ENCODE measurements at places on chromosomes 12 and 14. TPM values are rescaled to one million over a fixed set of nuclear protein-coding genes. Genes with fewer than 3 reads are reported as not detected.

The RDH12 gene
- total RNA-seq: 1.2 TPM

The SLC17A8 gene
- 0.11 TPM for total RNA-seq

The LALBA gene
- total RNA-seq: not detected

The TUBA1B gene
- total RNA-seq: 90.3 TPM

The CMKLR1 gene
- 2.5 TPM for total RNA-seq

GRCh38 chr14:105629886-105630215 is 103.5 kb downstream of the TMEM121 start:
- no peaks in the 10 kb centered on the region for H3K4me1 ChIP-seq
- DNase-seq: no peak
- H3K27me3 ChIP-seq: no peaks in the 10 kb centered on the region

DNA sequence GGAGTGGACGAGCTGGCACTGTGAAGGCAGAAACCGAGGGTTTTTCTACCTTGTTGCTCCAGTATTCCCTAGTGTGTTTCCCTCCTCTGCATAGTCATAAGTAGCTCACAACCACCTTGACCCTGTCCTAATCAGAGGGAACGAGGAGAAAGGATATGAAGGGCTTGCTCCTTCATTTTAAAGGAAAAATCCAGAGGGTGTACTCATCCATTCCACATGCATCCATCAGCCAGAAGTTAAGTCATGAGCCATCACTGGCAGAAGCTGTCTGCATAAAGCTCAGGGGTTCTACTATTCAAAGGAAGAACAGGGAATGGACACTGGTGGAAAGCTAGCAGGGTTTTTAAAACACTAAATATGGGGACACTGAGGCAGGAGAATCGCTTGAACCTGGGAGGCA is 84.3 kb upstream of the FOXN3 start:
- no peaks in the 10 kb centered on the region for H3K27me3 ChIP-seq
- no peaks in the 10 kb centered on the region for H3K36me3 ChIP-seq
- H3K4me3 ChIP-seq: no peak overlapping the region
- DNase-seq: no peak

GRCh38 chr14:103630364-103631108 is 1.5 kb downstream of the KLC1 start:
- H3K27me3 ChIP-seq: no peaks in the 10 kb centered on the region
- H3K36me3 ChIP-seq: no peaks in the 10 kb centered on the region
- peaks cover 2% of the 10 kb centered on the region for H3K4me1 ChIP-seq
- peak overlapping the region; percentile 95 for H3K27ac ChIP-seq
- no peak for DNase-seq

GRCh38 chr12:27271206-27271605 is 27.1 kb downstream of the STK38L start:
- peak overlapping the region; percentile 76 for H3K27ac ChIP-seq
- no peaks in the 10 kb centered on the region for H3K27me3 ChIP-seq
- no peak overlapping the region for H3K4me3 ChIP-seq
- DNase-seq: no peak
- no peaks in the 10 kb centered on the region for H3K36me3 ChIP-seq

DNA sequence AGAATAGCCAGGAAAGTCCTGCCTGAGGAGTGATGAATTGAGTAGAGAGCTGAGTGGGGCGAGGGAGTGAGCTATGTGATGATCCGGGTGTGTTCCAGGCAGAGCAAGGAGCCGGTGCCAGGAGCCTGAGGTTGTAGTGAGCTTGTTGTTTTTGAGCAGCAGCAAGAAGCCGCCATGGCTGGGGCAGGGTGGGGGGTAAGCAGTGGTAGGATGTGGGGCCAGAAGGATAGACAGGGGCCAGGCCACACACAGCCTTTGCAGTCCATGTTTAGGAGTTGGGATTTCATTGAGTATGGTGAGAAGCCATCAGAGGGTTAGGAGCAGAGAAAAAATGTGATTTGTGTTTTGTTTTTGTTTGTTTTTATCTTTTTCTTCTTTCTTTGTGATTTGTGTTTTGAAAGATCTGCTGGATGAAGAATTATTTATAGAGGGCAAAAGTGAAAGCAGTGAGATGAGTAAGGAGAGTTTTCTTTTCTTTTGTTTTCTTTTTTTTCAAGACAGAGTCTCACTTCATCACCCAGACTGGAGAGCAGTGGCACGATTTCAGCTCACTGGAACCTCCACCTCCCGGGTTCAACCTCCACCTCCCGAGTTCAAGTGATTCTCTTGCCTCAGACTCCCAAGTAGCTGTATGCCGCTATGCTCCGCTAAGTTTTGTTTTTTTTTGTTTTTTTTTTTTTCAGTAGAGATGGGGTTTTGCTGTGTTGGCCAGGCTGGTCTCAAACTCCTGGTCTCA is 92.3 kb upstream of the BCAT1 start:
- H3K36me3 ChIP-seq: no peaks in the 10 kb centered on the region
- no peak overlapping the region for H3K4me3 ChIP-seq
- DNase-seq: no peak

GRCh38 chr12:91702843-91703425 is 442.7 kb downstream of the BTG1 start:
- no peak overlapping the region for H3K4me3 ChIP-seq
- no peaks in the 10 kb centered on the region for H3K27me3 ChIP-seq
- no peaks in the 10 kb centered on the region for H3K36me3 ChIP-seq
- no peak overlapping the region for H3K27ac ChIP-seq
- DNase-seq: no peak
